CD4-positive, alpha-beta T cell treated with Interleukin-21 for 1 hour (primary cell): ENCODE measurements at places on chromosomes 6 and 20.
A peak's percentile ranks its signal among the peaks of the same experiment; 100 is the strongest.

- no peak for DNase-seq
These were observed 70.4 kb downstream of the PLCB4 start for GRCh38 chr20:9139106-9139833.

- no peak for DNase-seq
These were observed 27.6 kb upstream of the HACE1 start for GRCh38 chr6:104887350-104887749.

DNA sequence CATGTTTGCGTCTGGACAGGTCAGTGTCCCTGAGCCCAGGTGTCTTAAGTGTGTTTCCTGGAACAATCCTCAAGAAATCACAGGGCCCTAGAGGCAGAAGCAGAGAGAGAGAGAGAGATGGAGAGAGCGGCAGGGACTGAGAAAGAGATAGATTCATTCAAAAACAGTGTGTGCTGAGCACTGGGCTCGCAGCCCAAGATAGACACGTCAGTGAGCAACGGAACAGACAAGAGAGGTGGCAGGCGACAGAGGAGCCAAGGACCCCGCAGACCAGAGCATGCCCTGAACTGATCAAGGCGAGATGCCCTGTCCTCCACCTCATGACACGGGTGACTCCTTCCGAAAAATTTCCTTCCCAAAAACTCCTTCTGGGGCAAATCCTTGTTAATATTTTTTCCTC lies 362.0 kb upstream of the SULF2 start:
- no peak for DNase-seq

GRCh38 chr6:105545947-105546731 lies 143.3 kb upstream of the PREP start:
- DNase-seq = no peak

GRCh38 chr6:54474898-54475297 lies 166.7 kb downstream of the TINAG start:
- no peak for DNase-seq

- peak; percentile 74 for DNase-seq
These were observed 35.7 kb upstream of the ID1 start for GRCh38 chr20:31569163-31570020.

DNA sequence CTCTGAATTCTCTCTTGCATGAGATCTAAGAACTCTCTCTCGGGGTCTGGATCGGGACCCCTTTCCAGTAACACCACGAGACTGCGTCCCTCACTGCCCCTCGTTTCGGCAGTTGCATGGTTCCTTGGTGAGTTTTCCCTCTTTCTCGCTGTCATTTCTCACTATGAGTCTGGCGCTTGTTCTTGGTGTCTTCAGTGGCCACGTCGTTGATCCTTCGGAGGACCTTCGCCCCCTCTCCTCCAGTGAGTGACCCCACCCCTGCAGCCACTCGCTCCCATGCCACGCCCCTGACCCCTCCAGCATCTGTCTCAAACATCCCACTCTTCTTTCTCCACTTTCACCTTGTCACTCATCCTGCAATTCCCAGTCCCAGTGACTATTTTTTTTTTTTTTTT lies 23.0 kb downstream of the SYNJ2 start:
- no peak for DNase-seq

DNA sequence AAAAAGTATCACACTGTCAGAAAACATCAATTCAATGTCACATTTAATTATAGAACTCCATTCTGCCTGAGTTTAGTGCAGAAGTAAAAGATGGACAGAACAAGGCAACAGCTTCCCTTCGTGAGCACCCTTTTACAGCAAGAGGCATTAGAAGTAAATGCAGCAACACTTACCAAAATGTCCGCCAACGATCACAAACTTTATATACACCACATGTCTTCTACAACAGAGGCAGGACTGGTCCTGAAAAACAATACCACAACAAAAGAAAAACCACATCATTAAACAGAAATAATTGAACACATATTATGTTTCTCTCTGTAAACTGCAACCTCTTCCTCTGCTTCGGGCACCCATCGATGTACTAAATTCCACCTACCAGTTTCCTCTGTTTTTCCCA lies 92.9 kb downstream of the FYN start:
- peak; percentile 48 for DNase-seq

DNA sequence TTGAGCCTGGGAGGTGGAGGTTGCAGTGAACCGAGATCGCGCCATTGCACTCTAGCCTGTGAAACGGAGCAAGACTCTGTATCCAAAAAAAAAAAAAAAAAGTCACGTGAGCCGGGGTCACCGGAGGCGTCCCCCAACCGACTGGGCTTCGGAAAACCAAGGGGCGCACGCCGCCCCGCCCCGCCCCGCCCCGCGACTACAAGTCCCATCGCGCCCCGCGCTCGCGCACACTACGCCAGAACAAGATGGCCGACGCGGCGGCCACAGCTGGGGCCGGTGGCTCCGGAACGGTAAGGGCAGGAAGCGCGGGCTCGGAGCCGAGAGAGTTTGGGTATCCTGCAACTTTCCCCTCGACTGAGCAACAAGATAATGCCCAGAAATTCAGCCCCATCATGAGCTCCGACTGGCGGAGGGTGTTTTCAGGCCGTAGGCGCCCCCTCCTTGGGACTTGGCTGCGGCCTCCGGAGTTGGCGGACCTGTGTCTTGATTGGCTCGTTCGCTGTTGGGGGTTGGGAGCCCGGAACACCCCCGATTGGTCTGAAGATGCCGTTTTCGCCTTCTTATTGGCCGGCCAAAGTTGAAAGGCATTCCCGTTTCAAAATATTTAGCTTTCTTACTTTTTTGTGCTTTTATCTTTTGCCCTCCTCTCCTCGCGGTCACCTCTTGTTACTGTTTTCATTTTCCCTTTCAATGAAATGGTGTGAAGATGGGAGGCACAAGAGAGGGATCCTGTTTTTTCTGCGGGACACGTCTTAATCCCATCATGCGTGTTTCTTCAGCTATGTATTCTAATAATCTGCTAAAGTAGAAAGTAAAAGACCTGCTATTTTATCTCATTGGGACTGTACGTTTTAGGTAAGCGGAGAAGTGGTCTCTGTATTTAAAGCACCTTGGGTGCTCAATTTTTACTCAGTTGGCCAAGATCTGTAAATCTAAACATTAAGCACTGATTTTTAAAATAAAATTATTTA lies at the start of gene TAF8:
Gene TAF8 (plus strand): TSS at position 228 of the 971 bp plus-strand sequence. CDS start 18 bp downstream, at position 246.
- DNase-seq = peak; percentile 92

- DNase-seq = no peak
These were observed 62.3 kb upstream of the SNX9 start for GRCh38 chr6:157760589-157761330.
